ENCODE measurements at places on chromosomes 4 and X.

DNA sequence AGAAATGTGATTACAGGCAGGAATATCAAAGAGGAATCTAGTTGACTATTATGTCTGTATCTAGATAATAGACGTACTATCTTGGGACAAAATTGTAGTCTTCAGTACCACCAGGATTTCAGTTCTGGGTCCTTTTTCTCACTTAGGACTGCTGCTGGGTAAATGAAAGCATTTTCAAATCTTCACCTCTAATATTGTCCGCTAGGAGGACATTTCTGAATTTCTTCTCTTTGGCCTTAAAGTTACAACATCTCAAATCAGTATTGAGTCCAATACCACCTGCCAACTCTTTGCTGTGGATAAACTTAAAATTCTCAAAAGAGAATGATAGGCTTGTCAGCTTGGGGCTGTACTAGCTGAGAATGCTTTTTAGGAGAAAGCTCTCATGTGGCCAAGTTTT lies 6.0 kb downstream of the FGF16 start:
- DNase-seq = no peak

DNA sequence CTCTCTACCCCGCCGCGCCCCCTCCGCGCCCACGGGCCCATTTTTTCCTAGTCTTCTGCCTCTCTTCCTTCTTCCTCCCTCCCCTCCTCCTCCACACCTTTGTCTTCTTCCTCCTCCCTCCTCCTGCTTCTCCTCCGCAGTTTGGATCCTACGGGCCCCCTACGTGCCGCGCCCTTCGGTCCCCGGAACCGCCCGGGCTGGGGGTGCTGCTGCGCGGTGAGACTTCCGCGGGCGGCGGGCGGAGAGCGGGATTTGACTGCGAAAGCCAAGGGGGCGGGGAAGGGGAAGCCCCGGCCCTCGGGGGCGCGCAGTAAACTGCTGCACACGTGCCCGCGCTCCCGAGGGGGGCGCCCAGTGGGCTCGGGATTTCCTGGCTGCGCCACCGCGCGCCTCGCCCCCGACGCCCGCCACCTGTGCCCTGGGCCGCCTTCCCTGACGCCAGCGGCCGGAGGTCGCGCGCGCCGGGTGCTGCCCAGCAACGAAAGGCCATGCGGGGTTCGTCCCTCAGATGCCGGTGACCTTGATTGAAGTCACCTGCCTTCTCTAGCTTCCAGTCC lies 3.3 kb upstream of the NKX3-2 start:
- DNase-seq = peak; percentile 35

DNA sequence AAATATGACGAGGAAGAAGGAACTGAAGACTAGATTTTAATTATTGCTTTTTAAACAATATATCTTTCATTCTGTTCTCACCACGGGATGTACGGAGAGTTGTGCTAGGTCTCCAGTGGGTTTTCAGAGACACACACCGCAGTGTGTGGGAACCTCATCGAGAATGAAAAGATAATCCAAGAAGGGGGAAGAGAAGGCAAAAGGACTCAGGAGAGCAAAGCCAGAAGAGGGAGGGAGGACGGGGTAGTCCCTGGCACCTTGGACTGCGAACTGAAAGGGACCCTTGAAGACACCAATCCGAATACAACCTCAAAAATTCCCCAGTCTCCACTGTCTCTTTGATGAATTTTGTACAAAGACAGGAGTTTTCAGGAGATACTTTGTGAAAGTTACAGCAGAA lies 932 bp upstream of the LEF1 start:
- no peak for DNase-seq

DNA sequence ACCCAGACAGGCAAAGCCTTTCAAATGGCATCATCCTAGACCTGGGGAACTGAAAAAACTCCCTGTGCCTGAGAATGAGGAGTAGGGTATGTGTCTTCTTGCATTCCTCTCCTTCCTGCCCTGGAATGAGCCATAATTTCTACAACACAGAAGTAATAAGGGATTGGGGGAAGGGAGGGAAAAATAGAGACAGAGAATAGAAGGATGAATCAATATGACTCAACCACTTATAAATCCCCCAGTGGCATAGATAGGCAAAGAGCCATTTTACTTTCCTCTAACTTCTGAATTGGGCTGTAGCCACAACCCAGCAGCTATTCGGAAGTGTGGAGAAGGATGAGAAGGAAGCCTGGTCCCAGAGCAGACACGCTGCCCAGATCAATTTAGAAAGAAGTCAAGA lies 99.9 kb downstream of the NHS start:
- DNase-seq = no peak
